ENCODE measurements at places on chromosomes 16 and 17. TPM values are rescaled to one million over a fixed set of nuclear protein-coding genes. Genes with fewer than 3 reads are reported as not detected.

DNA sequence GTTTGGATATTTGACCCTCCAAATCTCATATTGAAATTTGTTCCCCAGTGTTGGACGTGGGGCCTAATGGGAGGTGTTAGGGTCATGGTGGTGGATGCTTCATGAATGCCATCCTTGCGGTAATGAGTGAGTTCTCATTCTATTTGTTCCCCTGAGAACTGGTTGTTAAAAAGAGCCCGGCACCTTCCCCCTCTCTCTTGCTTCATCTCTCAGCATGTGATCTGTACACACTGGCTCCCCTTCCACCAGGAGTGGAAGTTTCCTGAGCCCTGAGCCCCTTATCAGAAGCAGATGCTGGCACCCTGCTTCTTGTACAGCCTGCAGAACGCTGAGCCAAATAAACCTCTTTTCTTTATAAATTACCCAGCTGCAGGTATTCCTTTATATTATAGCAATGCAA is 25.6 kb downstream of the PIK3R6 start:
- no peak for DNase-seq

GRCh38 chr16:9107025-9107970 is 15.9 kb downstream of the HAPSTR1 start:
- no peak for DNase-seq

GRCh38 chr16:81718637-81719036 is 60.5 kb upstream of the PLCG2 start:
- DNase-seq: no peak

DNA sequence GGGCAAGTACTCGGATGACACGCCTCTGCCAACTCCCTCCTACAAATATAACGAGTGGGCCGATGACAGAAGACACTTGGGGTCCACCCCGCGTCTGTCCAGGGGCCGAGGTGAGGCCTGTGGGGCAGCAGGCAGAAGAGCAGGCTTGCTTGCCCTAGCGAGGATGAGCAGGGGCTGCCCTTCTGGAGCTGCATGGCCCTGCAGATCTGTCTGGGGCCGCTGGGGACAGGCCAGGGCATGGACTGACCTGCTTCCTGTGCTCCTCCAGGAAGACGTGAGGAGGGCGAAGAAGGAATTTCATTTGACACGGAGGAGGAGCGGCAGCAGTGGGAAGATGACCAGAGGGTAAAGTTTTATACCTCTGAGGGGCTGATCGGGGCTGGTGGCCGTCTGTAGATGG is 5.3 kb downstream of the DHX38 start:
- no peak for DNase-seq

GRCh38 chr17:2211661-2212399 is 91.8 kb downstream of the SMG6 start:
- DNase-seq: peak; percentile 75

- no peak for DNase-seq
These were observed 7.3 kb downstream of the TMEM106A start for GRCh38 chr17:43219001-43219400.

DNA sequence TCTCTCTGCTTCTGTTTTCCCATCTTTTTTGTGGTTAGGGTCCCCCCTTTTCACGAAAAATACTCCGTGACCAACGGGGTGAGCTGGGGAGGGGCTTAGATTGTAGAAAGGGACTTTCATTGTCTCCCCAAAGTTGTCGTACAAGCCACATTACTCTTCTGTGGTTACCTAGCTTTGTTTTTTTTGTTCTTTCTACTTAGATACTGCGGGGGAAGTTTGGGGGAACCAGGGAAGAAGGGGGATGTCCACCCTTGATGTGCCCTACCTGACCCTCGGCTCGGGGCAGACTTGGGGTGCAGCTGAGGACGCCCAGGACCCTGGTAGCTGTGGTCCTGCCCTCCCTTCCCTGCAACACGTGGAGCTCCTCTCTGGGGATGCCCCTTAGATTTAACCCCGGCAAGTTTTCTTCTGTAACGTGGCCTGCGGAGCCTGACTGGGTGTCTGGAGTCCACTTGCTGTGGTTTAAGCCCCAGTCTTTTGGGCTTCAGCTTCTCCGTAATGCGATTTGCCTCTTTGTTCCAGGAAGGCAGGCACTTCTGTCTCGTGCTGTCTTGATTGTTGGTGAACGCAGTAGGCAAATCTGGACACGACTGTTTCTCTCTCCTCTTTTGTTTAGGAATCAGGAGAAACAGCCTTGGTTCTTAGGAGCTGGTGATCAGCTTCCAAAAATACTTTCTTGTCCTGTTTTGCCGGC is 892 bp downstream of the ABCC1 start:
- peak; percentile 47 for DNase-seq

- no peak for DNase-seq
These were observed 306.7 kb upstream of the XYLT1 start for GRCh38 chr16:17777408-17777863.

The MFAP4 gene
- not detected for total RNA-seq

Measured in A172 (cell line).